Naive thymus-derived CD4-positive, alpha-beta T cell (primary cell): ENCODE measurements at places on chromosomes 7 and 10.
A peak's percentile ranks its signal among the peaks of the same experiment; 100 is the strongest.

GRCh38 chr10:102419269-102420180 lies 940 bp upstream of the PSD start:
- peaks cover 33% of the 10 kb centered on the region for H3K4me1 ChIP-seq
- H3K36me3 ChIP-seq = no peaks in the 10 kb centered on the region
- H3K4me3 ChIP-seq = peak overlapping the region; percentile 93
- H3K27ac ChIP-seq = no peak overlapping the region

- H3K27ac ChIP-seq = no peak overlapping the region
- H3K36me3 ChIP-seq = peaks cover 9% of the 10 kb centered on the region
- no peaks in the 10 kb centered on the region for H3K4me1 ChIP-seq
- H3K27me3 ChIP-seq = no peaks in the 10 kb centered on the region
Measured at GRCh38 chr7:56077681-56078080, 13.6 kb downstream of the SUMF2 start.

DNA sequence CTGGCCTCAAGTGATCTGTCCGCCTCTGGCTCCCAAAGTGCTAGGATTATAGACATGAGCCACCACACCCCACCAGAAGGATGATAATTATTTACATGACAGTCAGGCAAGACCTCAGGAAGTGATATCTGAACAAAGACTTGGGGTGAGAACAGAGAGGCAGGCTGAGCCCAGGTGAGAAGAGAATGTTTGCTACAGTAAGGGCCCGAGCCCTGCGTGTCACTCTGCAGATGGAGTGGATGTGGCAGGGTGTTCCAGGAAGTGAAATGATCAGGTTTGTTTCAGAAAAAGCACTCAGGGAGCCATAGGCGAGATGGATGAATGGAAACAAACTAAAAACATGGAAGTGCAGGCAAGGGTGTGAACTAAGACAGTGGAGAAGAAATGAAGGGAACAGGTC lies 22.2 kb downstream of the SFMBT2 start:
- peak overlapping the region; percentile 47 for H3K27ac ChIP-seq
- peak overlapping the region; percentile 6 for H3K4me3 ChIP-seq
- peak; percentile 41 for DNase-seq
- no peaks in the 10 kb centered on the region for H3K27me3 ChIP-seq

GRCh38 chr7:102188746-102189145 lies 97.9 kb upstream of the SH2B2 start:
- H3K27ac ChIP-seq = no peak overlapping the region
- H3K27me3 ChIP-seq = no peaks in the 10 kb centered on the region
- peaks cover 55% of the 10 kb centered on the region for H3K36me3 ChIP-seq

GRCh38 chr7:107742678-107743566 lies 1.0 kb upstream of the CBLL1 start:
- H3K36me3 ChIP-seq = peaks cover 7% of the 10 kb centered on the region
- H3K27me3 ChIP-seq = no peaks in the 10 kb centered on the region
- H3K4me1 ChIP-seq = peaks cover 35% of the 10 kb centered on the region
- peak overlapping the region; percentile 90 for H3K4me3 ChIP-seq
- DNase-seq = no peak

- no peak for DNase-seq
- no peaks in the 10 kb centered on the region for H3K27me3 ChIP-seq
- no peaks in the 10 kb centered on the region for H3K36me3 ChIP-seq
- H3K27ac ChIP-seq = no peak overlapping the region
- no peak overlapping the region for H3K4me3 ChIP-seq
Measured at GRCh38 chr7:41992881-41993867, 243.8 kb downstream of the GLI3 start.

- H3K27ac ChIP-seq = no peak overlapping the region
- H3K36me3 ChIP-seq = no peaks in the 10 kb centered on the region
- no peak for DNase-seq
- H3K4me3 ChIP-seq = no peak overlapping the region
- peaks cover 3% of the 10 kb centered on the region for H3K27me3 ChIP-seq
Measured at GRCh38 chr7:113071465-113071864, 15.2 kb downstream of the GPR85 start.

GRCh38 chr10:17386616-17387075 lies 67.7 kb downstream of the ST8SIA6 start:
- no peaks in the 10 kb centered on the region for H3K4me1 ChIP-seq
- no peak for DNase-seq

GRCh38 chr7:22662556-22663356 lies 64.2 kb upstream of the IL6 start:
- DNase-seq = no peak
- no peaks in the 10 kb centered on the region for H3K36me3 ChIP-seq
- no peaks in the 10 kb centered on the region for H3K4me1 ChIP-seq
- no peak overlapping the region for H3K4me3 ChIP-seq

DNA sequence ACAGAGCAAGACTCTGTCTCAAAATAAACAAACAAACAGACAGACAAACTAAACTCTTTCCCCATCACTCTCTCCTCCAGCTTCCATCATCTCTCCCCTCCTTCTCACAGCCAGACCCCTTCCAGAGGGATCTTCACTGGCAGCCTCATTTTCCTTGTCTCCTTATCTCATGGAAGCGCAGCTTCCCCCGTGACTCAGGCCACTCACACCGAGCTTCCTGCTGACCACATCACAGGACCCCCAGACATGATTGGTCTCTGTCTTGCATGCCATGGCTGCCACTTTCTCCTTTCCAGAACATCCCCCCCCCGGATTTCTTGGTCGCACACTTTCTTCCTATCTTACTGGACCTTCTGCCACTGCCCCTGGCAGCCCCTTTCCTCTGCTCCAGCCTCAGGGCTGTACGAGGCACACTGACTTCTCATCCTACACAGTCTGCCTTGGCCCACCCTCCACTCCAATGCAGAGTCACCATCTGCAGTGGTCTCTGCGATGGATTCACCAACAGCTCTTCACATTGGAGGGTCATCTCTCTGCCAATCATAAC lies 4.9 kb upstream of the INSIG1 start:
- H3K27ac ChIP-seq = no peak overlapping the region
- no peaks in the 10 kb centered on the region for H3K36me3 ChIP-seq
- H3K27me3 ChIP-seq = no peaks in the 10 kb centered on the region
- no peak overlapping the region for H3K4me3 ChIP-seq
- H3K4me1 ChIP-seq = peaks cover 13% of the 10 kb centered on the region

DNA sequence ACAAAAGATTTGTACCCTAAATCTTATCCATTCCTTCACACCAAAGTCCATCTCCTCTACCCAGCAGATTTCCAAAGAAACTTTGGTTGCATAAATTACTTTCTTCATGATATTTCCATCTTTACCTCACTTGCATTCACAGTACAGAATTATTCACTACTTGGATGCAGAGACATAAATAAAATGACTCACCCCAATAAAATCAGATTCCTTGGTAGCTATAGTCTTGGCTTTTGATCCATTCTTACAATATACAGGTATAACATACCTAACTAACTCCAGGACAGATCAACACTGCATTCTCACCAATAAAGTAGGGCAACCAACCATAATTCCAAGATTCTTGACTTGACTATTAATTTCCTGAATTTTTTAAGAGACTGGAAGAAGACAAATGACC lies 815.1 kb downstream of the MAGI2 start:
- H3K27me3 ChIP-seq = no peaks in the 10 kb centered on the region
- H3K27ac ChIP-seq = no peak overlapping the region

DNA sequence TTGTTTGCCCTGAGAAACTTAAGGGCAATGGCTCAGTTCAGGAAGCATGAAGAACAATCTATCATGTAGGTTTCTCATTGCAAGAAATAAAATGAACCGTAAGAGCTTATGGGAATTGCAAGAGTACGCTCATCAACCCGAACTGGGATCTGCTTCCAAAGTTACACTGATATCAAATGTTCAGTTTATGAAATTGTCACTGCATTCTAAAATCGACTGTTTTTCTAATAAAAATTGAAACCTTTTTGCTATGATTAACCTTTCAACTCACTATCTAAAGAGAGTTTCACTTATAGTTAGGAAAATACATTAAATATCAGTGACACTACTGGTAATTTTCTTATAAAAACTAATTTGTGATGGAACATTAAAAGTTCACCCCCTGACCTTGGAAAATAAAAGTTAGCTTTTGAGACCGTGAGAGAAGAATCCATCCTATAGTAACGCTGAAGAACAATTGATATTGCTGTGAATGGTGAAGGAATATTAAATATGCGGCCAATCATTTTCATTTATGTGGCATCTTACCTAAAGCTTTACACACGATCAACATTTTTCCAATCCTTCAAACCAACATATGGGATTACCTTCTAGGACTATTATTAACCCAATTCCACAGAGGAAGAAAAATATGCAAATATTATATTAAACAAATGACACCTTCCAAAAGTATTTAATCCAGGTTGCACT lies 2.2 kb downstream of the MEOX2 start:
- H3K27ac ChIP-seq = no peak overlapping the region
- DNase-seq = no peak
- H3K4me1 ChIP-seq = no peaks in the 10 kb centered on the region
- H3K27me3 ChIP-seq = no peaks in the 10 kb centered on the region

DNA sequence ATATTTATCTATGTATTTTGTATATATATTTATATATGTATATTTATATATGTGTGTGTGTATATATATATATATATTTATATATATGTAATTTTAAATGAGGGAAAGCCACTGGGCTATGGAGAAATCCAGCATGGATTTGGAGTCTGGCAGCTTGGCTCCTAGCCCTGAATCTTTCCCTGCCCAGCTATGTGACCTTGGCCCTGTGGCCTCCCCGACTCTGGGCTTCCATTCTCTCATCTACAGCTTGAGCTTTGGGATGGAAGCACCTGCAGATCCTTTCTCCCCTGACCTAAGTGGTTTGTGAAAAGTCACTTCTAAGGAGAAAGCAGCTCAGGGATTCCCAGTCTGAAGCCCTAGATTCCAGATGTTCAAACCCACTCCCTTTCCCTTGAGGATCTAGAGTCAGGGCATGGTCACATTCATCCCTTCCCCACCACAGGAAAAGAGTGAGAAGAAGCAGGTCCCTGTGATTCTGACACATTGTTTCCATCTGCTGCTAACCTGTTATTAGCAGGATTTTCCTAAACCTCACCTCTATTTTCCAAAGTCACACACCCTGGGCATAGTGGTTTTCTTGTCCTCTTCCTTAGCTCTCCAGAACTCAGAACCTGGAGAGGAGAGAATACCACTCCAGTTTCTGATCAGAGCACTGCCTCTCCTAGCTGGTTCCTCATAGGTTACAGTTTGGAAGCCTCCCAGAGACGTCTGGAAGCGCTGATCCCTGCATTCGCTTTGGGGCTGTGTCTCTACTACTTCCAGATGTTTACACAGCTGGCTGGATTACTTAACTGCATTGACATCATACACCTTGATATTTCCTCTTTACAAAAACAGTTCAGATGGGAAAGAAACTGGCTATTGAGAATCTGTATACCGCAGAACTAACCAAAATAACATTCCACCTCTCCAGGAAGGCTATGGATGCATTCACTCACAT lies 327.5 kb upstream of the ZMIZ1 start:
- H3K36me3 ChIP-seq = no peaks in the 10 kb centered on the region
- H3K27ac ChIP-seq = no peak overlapping the region
- no peak for DNase-seq
- H3K4me3 ChIP-seq = no peak overlapping the region

GRCh38 chr10:112970021-112970420 lies 20.0 kb downstream of the TCF7L2 start:
- no peak overlapping the region for H3K27ac ChIP-seq
- H3K27me3 ChIP-seq = no peaks in the 10 kb centered on the region
- H3K4me3 ChIP-seq = no peak overlapping the region
- DNase-seq = no peak
- no peaks in the 10 kb centered on the region for H3K4me1 ChIP-seq

DNA sequence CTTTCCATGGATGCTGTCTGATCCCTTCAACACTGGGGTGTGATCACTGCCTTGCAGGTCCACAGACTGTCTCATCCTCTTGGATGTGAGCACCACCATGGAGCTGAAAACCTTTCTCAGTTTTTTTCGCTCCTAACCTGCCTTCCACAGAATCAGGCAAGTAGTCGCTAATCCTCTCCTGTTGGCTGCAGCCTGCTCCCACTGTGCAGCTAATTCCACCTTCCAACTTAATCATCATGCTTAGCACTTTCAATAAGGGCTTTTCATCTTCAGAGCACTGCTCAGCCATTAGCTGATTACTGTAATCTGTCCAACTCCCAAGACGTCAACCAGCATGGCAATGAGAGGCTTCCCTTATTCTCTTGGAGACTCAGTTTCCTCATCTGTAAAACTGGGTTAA lies 15.1 kb upstream of the CDH23 start:
- H3K4me3 ChIP-seq = no peak overlapping the region
- H3K27me3 ChIP-seq = no peaks in the 10 kb centered on the region
- H3K4me1 ChIP-seq = no peaks in the 10 kb centered on the region
- no peak for DNase-seq
- no peak overlapping the region for H3K27ac ChIP-seq
- H3K36me3 ChIP-seq = no peaks in the 10 kb centered on the region

DNA sequence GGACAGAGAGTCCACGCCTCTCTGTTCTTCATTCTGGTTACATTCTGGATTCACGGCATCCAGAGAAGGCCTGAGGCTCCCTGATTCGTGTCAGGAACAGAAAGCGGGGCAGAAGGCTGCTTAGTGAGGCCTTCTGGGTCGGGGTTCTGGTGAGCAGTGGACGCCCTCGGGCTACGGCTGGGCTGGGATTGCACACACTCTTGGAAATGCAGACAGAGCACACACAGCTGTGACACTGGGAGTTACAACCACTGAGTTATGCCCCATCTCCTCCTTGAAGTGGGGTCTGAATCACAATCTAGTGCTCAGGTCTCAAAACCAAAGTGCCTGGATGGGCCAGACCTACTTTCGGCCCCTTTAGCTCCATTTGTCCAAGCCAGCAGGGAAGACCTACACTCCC lies 156.9 kb upstream of the GDF10 start:
- no peaks in the 10 kb centered on the region for H3K36me3 ChIP-seq
- H3K27me3 ChIP-seq = no peaks in the 10 kb centered on the region
- no peak overlapping the region for H3K4me3 ChIP-seq
- DNase-seq = no peak

GRCh38 chr10:3942937-3943489 lies 158.0 kb upstream of the KLF6 start:
- H3K36me3 ChIP-seq = no peaks in the 10 kb centered on the region
- no peak overlapping the region for H3K27ac ChIP-seq
- DNase-seq = no peak
- no peaks in the 10 kb centered on the region for H3K27me3 ChIP-seq

DNA sequence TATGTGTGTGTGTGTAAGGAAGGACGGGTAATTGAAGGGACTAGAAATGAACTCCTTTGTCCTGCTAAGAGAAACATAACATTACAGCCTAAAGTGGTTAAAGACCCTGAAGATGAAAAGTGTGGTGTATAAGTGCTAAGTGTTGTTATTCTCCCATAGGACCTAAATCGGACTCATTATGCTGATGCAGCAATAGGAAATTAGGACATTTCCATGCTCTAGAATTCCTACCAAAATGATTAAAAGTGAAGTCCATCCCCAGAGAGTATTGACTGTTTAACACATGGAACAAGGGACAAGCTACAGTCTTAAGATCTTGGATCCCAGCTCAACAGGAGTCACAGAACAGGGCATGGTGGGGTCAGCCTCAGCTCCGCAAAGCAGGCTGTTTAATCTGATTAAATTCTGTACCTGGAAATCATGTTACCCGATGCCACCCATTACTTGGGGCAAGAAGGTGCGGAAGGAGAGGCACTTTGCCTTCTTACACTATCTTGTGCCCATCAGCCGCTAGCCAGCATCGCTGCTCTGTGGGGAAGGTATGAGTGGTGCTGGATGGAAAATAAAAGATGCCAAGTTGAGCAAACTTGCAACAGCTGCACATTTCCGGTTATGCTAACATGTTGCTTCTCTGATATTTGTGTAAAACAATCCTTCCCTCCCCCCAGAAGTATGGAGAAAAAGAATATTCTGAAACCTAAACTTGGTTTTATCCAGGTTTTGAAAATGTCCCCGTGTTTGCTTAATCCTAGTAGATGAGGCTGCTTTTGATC lies 100.5 kb downstream of the CREB5 start:
- no peak for DNase-seq
- H3K27ac ChIP-seq = no peak overlapping the region
- no peaks in the 10 kb centered on the region for H3K4me1 ChIP-seq
